ENCODE measurements at places on chromosomes 16 and 17.

GRCh38 chr17:77151186-77151585, 10.4 kb downstream of the SEC14L1 start:
- DNase-seq = no peak

DNA sequence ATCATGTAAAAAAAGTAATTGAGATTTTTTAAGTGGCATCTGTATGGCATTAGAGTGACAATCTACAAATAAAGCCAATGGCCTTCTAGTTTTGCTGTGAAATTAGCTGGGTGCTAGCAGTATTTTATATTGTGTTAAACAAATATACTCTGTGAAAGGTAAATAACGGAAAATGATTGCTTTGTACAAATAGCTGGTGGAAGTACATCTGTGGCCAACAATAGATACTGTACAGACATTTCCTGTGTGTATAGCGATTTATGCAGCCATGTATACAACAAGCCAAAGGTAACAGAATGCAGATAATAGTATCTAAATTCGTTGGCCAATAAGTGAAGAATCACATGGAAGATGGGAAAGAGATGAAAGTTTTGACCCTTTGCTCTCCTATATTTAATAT, 26.6 kb downstream of the IQCK start:
- DNase-seq = no peak

GRCh38 chr17:50051082-50051576, 4.8 kb upstream of the ITGA3 start:
- no peak for DNase-seq

GRCh38 chr16:67919622-67920221, 11.9 kb downstream of the CTRL start:
- DNase-seq = no peak

DNA sequence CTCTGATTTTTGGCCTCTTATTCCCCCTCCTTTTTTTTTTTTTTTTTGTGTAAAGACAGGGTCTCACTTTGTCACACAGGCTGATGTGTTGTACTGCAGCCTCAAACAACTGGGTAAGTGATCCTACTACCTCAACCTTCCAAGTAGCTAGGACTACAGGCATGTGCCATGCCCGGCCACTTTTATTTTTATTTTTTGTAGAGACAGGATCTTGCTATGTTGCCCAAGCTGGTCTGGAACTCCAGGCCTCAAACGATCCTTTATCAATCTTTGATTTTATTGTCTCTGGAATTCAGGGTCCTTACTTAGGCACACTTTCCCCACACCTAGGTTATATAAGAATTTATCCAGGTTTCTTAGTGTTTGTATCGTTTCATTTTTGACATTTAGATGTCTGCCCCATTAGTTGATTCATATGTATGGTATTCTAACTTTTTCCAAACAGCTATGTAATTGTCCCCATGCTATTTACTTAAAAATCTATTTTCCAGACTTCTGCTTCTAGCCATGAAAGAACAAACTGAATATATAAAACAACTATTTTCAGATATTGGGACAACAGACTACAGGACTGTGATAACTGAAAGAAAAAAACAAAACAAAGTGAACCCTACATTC, 13.9 kb downstream of the CMC2 start:
- no peak for DNase-seq

DNA sequence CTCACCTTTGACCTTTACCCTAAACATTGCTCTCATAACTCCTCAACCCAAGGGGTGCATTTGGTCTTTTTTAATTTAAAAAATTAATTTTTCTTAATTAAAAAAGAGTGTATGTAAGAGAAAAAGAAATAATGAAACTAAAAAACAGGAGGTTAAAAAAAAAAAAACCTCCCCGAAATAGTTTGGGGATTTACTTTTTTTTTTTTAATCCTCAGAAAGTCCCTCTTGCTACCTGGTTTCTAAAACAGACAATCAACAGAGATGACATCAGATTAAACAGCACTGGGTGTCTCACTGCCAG, 301.3 kb downstream of the SOX9 start:
- DNase-seq = no peak

DNA sequence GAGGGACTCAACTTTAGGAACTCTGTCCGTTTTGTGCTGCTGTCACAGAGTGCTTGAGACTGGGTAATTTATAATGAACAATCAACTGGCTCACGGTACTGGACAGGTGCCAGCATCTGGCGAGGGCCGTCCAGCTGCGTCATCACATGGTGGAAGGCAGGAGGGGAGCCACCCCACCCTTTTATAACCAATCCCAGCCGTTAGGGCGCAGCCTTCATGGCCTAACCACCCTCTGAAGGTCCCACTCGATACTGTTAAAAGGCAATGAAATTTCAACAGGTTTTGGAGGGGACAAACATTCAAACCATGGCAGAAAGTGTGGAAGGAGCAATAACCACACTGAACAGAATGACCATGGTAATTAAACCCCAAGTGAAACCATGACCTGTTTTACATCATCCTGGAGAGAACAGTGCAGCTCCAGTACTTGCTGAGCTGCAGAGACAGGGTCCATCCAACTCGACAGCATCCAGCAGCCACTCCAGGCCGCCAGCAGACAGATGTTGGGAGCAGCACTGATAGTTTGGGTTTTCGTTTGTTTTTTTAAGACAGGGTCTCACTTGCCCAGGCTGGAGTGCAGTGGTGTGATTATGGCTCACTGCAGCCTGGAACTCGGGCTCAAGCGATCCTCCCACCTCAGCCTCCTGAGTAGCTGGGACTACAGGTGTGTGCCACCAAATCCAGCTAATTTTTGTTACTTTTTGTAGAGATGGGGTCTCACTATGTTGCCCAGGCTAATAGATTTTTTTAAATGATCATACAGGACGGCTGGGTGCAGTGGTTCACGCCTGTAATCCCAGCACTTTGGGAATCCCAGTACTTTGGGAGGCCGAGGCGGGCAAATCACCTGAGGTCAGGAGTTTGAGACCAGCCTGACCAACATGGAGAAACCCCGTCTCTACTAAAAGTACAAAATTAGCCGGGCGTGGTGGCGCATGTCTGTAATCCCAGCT, 11.0 kb downstream of the CHMP6 start:
- no peak for DNase-seq

GRCh38 chr17:7559320-7560171, 996 bp downstream of the TNFSF13 start:
- no peak for DNase-seq

DNA sequence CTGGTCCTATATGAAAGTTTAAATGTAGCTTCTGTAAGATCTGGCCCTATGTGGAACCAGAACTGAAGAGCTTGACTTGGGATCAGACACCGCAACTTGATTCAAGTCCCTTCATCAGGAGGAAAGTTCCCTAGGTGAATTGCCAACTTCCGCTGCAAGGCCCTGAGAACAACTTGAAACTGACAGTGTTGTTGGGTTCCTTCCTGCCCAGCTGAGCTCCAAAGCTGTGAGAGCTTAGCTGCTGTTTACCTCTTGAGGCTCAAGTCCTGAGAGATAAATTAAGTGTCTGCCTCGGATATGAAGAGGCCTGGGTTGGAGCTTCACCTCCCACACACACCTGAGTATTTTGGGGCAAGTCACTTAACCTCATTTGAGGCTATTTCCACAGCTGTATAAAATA, 44.7 kb downstream of the REXO5 start:
- DNase-seq = peak; percentile 34

GRCh38 chr17:43628089-43628650, 33.6 kb downstream of the MEOX1 start:
- DNase-seq = no peak

- no peak for DNase-seq
Measured at GRCh38 chr17:8798176-8798845, 854 bp downstream of the MFSD6L start.

DNA sequence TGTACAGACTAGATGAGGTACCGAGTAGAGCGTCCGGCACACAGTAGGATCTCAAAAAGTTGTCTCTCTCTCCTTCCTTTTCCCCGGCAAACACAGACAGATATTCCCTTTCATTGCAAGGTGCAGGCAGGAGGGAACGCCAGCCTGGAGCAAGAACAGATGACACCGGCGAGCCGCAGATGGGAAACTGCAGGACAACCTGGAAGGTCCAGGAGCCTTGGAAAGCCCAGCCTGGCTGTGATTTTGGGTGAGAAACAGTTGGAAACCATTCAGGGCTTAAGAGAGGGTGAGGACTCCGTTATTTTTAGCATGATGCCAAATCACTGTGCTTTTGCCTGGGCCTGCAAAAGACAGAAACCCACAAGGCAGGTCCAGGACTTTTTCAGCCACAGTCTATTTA, 7.3 kb downstream of the CDH11 start:
- no peak for DNase-seq

DNA sequence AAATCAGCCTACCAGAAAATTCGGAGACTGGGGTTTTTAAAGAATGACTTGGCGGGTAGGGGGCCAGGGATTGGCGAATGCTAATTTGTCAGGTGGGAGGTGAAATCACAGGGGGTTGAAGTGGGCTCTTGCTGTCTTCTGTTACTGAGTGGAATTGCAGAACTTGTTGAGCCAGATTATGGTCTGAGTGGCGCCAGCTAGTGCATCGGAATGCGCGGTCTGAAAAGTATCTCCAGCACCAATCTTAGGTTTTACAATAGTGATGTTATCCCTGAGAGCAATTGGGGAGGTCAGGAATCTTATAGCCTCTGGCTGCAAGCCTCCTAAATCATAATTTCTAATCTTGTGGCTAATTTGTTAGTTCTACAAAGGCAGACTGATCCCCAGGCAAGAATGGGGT, 762 bp upstream of the RBL2 start:
- no peak for DNase-seq

- DNase-seq = no peak
Measured at GRCh38 chr16:8796469-8797363, 723 bp downstream of the TMEM186 start.

- no peak for DNase-seq
Measured at GRCh38 chr16:19700319-19700781, 17.7 kb downstream of the KNOP1 start.

DNA sequence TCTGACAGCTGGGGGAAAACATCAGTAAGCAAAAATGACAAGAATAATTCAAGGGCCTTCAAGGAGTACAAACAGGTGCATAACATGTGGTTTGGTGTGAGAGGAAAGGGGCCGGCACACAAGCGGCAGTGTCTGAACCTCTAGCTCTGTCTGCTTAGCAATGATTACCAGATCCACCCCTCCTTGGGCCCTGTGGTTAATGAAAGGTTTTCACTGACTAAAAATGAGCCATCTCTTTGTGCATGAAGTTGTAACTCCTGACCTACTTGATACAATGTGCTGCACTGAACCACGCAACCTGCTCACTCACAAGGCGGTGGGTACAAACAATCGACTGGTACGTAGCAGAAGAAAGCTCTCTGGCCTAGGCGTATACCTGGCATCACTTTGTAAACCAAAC, 15.1 kb downstream of the FAM117A start:
- DNase-seq = no peak

DNA sequence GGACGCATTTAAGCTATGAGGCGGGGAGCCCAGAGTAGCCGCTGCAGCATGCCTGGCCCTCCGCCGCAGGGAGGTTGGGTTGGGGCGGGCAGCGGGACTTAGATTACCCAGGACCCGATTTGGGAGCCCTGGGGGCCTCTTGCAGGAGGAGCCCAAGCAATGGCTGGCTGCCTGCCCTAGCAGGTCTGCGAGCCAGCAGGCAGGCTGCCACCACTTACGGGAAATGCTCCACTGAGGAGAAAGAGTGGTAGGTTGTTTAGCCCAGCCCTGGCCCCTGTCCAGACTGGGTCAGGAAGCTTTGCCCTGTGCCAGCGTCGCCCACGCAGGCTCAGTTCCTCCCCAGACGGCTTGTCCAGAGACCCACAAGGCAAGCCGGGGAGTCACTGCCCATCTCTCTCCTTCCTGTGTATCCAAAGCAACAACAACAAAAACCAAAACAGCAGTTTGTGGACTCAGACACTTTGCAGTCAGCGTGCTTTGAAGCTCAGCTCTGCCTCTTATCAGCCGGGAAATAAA, 10.3 kb upstream of the TVP23A start:
- peak; percentile 48 for DNase-seq

DNA sequence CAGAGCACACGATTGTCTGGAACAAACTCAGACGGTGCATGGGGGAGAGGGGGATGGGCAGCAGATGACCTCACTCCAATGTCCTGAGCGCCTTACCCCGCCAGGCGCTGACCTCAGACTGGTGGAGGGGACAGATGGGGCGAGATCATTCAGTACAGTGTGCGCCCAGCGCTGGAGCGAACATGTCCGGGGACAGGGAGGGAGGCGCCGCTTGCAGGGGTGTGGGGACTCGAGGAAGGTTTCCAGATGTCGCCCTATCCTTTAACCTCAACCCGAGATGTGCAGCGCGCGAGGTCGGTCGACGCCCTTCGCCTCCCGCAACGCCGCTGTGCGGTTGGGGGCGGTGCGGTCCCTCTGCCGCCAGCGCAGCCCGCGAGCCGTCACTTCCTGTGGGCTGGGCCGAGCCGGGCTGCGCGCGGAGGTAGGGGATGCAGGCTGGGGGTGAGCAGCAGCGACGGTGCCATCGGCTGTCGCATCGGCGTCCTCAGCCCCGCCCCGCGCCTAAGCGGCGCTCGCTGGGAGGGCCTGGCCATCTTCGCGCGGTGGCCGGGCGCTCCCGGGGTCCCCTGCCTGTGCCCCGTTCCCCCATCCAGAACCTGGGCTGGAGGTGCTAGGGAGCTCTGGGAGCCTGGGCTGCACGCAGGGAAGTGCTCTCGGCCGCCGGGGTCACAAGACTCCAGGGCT, 5.3 kb upstream of the CDR2L start:
- DNase-seq = no peak

DNA sequence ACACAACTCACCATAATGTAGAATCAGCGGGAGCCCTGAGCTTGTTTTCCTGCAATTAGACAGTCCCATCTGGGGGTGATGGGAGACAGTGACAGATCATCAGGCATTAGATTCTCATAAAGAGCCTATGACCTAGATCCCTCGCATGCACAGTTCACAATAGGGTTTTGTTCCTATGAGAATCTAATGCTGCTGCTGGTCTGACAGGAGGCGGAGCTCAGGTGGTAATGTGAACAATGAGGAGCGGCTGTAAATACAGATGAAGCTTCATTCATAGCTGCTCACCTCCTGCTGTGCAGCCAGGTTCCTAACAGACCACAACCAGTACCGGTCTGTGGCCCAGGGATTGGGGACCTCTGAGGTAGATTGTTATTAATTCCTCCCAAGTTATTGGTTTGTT, 2.9 kb upstream of the DOK4 start:
- no peak for DNase-seq

DNA sequence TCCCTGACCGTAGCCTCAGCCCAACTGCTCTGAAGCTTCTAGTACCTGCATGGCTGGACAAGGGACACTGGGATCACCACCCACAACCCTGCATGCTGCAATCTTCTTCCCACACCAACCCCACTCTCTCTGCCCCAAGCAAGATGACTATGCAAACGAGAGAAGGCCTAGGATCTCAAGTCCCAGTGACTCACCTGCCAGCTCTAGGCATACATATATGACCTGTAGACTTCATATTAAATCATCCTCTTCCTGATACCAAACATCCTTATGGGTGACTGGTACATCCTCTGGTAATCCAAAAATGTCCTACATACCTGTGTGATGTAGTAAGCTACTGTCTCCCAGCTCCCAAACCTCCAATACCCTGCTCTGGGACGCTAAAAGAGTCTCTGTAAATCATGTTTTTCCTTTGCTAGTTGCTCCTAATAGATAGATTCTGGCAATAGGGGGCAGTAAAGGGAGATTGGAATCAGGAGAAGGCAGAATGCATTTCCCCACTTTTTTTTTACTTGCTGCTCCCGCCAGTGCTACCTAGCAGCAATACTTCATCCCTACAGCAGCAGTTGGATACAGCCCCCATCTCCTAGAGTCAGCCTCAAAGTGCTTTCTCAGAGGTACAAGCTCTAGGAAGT, 43.4 kb upstream of the SOX9 start:
- no peak for DNase-seq

All from gastrocnemius medialis (tissue), 4 donors.